ENCODE measurements at places on chromosomes 5 and 9. TPM values are rescaled to one million over a fixed set of nuclear protein-coding genes. Genes with fewer than 3 reads are reported as not detected.

DNA sequence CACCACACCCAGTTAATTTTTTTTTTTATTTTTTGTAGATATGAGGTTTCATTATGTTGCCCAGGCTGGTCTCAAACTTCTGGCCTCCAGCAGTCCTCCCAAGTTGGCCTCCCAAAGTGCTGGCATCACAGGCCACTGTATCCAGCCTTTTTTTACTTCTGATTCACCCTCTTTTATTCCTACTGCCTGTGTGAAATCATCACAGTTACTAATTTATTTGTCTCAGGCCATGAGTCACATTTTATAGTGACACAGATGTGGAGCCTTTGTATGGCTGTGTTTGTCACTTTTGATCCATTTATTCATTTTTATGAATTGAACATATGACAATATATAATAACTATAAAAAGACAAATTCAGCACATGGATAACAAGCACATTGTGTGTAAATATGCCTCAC lies 67.1 kb upstream of the SNX2 start:
- no peak for DNase-seq

DNA sequence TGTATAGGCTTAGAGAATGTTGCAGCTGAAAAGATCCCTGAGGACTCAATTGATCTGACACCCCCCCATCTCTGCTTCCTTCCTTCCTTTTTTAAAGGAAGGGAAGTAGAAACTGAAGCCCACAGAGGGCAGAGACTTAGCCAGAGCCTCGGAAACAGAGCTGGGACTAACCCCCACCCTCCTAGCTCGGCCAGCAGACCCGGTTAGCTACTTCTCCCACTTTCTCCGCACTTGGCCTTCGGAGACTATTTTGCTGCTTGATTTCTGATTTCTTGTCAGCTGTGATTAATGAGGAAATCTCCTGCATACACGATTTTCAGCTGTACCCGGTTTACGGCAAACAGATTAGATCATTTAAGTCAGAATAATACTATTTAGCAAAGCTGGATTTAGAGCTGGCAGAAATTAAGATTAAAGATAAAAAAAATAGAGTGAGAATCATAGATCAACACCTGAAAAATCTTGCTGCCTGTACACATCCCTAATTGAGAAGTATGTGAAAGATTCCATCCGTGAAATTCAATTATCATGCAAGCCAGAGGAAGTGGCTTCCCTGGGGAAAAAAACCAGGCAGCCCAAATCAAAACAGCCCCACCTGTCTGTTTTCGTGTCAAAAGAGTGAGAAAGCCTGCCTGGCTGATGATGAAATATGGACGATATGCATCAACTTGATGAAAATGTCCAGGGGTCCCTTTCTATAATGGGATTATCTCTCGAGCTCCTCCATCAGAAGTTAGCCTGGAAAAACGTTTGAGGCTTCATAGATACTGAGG lies 159.5 kb upstream of the SHB start:
- DNase-seq, result no peak

- DNase-seq, result no peak
Observed at GRCh38 chr5:120806202-120806601, 342.1 kb downstream of the PRR16 start.

CNTFR gene
- total RNA-seq, result not detected

- no peak for DNase-seq
Observed at GRCh38 chr5:33975852-33976251, 8.6 kb downstream of the SLC45A2 start.

- DNase-seq, result no peak
Observed at GRCh38 chr9:120636194-120636957, 56.4 kb upstream of the CDK5RAP2 start.

PLEKHG4B gene
- total RNA-seq, result not detected

DNA sequence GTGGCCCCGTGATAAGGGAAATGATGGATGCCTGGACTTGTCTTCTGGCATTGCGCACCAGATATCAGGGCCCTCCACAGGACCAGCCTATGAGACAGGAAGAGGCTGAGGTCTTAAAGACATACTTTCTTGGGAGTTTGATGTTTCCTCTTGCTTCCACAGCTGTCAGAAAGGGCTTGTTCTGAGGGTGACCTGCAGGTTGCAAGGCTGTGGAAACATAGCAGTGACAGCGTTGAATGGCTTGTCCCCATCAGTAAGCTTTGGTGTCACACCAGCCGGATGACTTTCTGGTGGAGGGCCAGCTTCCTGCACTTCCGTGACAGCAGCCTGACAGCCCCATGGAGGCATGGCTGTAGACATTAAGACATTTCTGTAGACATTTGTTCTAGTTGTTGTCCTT lies 143.2 kb downstream of the C9orf152 start:
- DNase-seq, result no peak

GRCh38 chr9:87337335-87338087 lies 160.2 kb upstream of the DAPK1 start:
- peak; percentile 15 for DNase-seq

- no peak for DNase-seq
Observed at GRCh38 chr5:51273021-51273420, 110.2 kb upstream of the ISL1 start.

DNA sequence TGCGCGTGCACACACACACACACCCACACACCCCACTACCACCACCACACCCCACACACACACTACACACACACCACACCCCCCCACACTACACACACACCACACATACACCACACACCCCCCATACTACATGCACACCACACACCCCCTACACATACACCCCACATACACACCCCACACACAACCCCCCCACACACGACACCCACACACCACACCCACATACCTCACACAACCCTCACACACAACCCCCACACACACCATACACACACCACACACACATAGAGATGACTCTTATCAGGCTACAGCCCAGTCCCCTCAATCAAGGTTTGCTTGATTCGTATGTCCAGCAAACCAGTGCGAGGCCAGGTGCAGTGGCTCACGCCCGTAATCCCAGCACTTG lies 25.7 kb downstream of the SLC46A2 start:
- no peak for DNase-seq

DNA sequence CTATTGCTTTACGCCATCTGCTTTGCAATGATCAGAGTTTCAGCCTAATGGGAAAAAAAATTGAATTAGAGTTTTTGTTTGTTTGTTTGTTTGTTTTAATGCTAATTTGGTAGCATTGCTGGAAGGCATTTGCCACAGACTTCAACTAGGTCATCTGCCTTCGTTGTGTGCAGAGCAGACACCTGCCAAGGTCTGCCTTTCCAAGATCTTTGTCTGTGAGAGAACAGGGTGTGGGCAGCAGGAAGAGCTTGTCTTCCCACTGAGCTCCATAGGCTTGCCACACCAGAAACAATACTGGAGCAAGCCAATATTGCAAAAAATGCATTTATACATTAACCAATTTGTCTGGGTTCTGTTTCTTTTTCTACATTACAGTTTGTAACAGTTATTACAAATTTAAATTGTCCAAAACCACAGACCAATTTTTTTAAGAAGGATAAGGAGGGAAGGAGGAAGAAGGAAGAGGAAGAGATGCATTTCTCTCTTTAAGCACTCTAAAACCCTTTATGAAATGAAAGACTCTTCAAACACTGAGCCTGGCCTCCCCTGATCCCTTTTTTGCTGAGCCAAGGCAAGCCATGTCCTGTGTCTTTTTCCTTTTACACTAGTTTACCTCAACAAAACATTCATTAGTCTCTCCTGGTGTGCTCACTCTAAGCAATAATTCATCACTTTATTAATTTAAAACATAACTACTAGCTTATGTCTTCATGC lies 210.5 kb downstream of the SNX18 start:
- no peak for DNase-seq

SLC6A19 gene
- not detected for total RNA-seq

GRCh38 chr5:177994561-177995190 lies 1.4 kb downstream of the PROP1 start:
- no peak for DNase-seq

DNA sequence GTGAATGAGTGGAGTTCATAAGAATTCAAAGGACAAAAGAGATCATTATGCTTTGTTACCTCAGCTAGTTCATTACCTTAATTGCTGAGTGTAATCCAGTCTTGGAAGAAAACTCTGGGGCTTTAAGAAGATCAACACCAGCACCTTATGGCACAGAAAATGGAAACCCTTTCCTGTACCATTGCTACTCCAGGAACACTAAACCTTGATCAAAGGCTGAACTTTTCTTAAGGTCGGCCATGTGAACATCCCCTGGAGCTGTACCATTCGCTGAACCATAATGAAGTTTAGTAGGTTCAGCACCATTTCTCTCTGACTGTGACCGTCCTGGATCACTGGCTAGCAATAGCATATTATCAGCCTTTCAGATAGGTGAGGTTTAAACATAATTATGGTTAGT lies 97.4 kb downstream of the PBX3 start:
- DNase-seq, result no peak

DNA sequence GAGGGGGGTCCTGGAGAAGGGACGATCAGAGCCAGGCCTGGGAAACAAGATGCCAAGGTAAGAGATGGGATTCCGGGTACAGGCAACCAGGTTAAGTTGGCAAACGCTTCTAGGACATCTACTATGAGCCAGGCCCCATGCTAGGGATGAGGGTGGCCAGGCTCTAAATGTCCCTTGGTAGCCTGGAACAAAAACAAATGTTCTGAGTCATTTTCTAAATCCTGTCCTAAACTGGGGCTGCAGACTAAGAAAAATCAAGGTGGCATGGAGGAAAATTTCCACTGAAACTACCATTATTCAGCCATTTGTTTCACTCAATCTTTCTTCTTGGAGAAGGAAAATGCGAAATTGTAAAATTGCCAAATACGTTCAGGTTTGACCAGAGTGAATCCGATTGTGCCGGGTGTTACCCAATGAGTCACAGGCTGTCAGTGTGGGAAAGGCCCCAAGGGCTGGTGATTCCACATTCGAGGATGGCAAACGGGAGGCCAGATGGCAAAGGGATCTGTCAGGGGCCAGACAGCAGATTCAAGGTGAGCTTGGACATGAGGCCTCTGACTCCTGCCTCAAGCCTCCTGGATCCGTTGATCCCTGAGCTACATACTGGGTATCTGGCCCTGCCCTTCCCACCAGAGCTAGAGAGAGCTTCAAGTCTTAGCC lies 57.6 kb downstream of the PAX5 start:
- peak; percentile 81 for DNase-seq

MYORG gene
- total RNA-seq, result 6.5 TPM

MYOT gene
- total RNA-seq, result 0.18 TPM

PRR7 gene
- total RNA-seq, result 3.0 TPM

GRCh38 chr5:155908543-155908942 lies 418.4 kb upstream of the SGCD start:
- no peak for DNase-seq

GRCh38 chr9:1709347-1709746 lies 305.8 kb upstream of the SMARCA2 start:
- no peak for DNase-seq

All from foreskin keratinocyte (primary cell).